Neural crest cell (in vitro differentiated cells): ENCODE measurements at places on chromosomes 5 and 9.

DNA sequence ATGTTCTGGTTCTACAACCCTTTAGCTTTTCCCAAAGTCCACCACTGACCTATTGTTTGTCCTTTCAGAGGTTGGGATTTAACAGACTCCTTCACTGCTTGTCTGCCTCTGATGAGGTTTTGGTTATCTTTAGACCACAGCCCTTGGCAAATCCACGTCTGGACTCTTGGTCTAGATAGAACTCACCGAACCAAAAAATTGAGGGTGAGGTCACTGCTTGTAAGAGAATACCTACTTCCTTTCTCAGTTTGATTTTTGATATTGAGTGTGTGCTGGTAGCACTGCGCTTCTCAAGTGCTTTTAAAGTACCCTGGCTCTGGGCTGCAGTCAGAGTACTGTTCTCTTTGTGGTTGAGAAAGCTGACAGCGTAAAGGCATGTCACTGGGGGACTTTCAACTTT lies 61.7 kb downstream of the JMY start:
- no peak for DNase-seq

GRCh38 chr5:102296178-102296817 lies at the start of gene SLCO4C1:
Gene SLCO4C1, minus strand, starts transcription at chr5:102296284. Its CDS starts 22 bp downstream, at chr5:102296262.
- peak; percentile 83 for DNase-seq

DNA sequence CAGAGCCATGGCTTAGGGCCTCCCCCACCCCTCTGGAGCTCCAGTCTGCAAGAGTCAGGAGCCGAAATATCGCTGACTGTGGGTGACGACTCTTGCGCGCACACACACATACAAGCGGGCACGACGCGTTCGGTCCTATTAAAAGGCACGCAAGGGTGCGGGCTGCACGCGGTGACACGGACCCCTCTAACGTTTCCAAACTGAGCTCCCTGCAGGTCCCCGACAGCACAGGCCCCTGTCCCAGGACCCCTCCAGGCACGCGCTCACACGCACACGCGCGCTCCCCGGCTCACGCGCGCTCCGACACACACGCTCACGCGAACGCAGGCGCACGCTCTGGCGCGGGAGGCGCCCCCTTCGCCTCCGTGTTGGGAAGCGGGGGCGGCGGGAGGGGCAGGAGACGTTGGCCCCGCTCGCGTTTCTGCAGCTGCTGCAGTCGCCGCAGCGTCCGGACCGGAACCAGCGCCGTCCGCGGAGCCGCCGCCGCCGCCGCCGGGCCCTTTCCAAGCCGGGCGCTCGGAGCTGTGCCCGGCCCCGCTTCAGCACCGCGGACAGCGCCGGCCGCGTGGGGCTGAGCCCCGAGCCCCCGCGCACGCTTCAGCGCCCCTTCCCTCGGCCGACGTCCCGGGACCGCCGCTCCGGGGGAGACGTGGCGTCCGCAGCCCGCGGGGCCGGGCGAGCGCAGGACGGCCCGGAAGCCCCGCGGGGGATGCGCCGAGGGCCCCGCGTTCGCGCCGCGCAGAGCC lies at the start of gene GRIN1:
Gene GRIN1, plus strand, starts transcription at position 433 of the 746 bp plus-strand sequence. CDS start 333 bp downstream, outside the sequence.
- DNase-seq = no peak

GRCh38 chr9:20292002-20292401 lies 330.3 kb downstream of the MLLT3 start:
- DNase-seq = no peak

- no peak for DNase-seq
Observed at GRCh38 chr5:69331528-69332445, 814 bp downstream of the CCDC125 start.

DNA sequence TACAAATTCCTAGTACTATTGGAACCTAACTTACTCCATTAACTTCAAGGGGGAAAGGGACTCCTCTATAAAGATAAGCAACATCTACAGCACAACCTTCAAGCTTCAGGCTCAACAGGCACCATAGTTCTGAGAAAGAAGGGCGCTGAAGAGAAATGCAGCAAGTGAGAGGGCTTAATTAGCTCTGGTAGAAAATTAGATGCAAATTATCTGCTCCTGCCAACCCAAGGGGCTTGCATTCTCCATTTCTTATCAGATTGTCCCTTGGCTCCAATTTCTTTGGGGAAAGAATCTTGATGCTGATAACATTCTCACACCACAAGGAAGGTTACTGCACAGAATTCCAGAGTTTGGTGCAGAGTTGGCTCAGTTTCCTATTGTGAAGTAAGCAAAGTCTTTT lies 214.6 kb downstream of the GABRG2 start:
- no peak for DNase-seq

GRCh38 chr9:127185931-127186781 lies 63.7 kb upstream of the ANGPTL2 start:
- no peak for DNase-seq

DNA sequence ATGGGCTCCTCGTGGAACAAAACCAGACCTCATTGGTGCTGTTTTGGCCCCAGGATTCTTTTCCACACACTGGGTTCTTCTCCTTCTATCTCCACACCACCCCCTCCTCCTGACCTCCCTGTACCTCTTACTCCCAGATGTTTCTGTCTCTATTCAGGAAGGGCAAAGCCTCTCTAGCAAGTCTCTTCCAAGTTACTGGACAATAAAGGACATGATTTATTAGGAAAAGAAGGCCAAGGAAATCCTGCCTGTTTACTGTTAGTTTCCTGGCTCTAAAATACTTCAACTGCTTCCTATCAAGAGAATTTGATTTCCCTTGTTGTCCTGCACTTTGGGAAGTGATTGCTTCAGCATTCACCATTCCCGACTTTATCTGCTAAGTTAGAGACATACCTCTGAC lies 262.0 kb downstream of the SAXO1 start:
- DNase-seq = no peak

DNA sequence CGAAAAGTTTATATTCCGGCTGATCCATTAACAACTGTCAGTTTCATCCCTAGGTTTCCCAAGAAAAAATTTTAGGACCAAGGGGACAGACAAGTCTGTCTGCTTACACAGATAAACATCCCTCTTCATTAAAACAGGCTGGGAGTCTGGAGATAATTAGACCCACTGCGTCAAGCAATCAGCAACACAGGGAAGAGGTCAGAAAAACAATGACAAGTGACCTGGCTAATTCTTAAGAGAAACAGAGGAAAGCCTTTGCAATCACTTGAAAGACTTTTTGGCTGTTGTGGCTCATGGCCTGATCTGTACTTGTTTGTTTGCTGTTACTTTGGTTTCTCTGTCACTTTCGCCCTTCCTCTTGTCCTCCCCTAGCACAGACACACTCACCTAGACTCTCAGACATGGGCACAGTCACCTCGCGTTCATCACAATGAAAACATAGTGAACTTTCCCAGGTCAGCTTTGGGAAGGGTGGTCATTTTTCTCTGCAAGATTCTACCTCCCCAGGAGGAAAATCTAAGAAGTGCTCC lies 2.9 kb upstream of the CCDC192 start:
- DNase-seq = no peak

- DNase-seq = no peak
Observed at GRCh38 chr5:135034236-135034962, 371 bp upstream of the PITX1 start.

DNA sequence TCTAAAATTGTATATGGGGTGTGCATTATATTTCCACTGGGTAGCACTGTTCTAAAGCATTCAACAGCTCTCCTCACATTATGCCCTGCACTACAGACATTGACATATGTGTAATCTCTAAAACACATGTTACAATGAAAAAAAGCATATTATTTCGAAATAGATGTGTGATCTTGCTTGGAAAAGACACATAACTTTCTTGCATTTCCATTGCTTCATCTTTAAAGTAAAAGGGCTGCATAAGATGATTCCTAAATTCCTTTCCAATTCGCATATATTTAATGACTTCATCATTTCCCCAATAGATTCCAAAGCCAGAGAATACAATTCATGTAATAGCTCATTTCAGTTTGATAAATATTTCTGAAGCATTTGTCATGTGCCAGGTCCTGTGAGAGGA lies 566.9 kb downstream of the PDE4D start:
- DNase-seq = no peak

GRCh38 chr5:113487781-113488644 lies at the start of gene MCC:
Gene MCC, minus strand, starts transcription at chr5:113488453.
- DNase-seq = peak; percentile 82

DNA sequence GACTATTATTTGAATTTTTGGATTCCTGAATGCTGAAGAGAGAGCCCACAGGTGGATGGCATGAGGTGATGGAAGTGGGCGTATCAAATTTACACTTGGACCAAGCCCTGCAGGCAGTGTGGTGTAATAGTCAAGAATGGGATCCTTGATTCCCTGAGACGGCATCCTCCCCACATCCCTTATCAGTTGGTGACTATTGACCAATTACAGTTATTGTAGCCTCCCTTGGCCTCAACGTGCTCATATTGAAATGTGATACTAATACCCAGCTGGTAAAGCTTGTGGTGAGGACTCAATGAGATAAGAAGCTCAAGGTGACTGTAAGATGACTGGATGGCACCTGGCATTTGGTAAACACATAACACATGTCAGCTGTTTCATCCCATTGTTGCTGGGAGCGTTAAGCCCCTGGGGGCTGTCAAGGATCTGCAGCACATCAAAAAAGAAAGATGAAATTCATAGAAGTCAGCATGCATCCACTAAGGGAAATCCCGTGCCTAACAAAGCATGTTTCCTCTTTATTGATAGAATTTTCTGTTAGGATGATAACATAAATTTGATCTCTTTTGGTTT lies 65.6 kb upstream of the IRX2 start:
- DNase-seq = no peak

DNA sequence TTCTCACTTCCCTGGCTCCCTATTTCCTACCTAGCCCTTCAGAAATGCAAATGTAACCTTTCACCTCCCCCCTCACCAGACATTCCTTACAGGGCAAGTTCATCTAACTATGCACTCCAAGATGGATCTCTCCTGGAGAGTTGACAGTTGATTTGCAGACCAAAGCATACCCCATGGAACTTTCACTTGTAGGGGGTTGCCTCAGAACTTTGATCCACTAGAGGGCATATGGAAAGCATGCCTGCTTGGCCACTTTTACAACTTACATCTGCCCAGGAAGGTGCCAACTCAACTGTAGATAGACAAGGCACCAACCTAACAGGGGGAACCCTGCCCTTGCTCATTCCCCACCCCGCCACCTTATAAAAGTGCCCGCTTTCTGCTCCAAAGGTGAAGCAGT lies 187.8 kb downstream of the NXNL2 start:
- DNase-seq = no peak

DNA sequence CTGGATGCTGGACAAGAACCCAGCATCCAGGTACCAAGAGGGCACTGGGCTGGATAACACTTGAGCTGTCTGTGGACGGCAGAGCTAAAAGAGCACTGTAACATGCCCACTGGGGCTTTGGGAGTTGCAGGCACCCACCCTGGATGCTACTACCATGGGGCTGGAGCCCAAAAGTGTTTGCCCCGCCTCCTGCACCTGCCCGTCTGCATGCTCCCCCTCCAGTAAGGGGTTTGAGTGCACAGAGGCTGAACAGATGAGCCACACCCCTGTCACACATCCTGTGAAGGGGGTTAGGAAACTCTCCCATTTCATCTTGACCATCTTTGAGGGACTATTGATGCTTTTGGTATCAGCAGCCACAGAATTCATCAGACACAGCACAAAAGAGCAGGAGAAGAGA lies 69.0 kb downstream of the LIX1 start:
- no peak for DNase-seq

GRCh38 chr5:41794471-41794870 lies 75.8 kb downstream of the OXCT1 start:
- no peak for DNase-seq

GRCh38 chr5:43336159-43336558 lies 22.9 kb upstream of the HMGCS1 start:
- no peak for DNase-seq
